ENCODE measurements at places on chromosomes 1 and 21.

DNA sequence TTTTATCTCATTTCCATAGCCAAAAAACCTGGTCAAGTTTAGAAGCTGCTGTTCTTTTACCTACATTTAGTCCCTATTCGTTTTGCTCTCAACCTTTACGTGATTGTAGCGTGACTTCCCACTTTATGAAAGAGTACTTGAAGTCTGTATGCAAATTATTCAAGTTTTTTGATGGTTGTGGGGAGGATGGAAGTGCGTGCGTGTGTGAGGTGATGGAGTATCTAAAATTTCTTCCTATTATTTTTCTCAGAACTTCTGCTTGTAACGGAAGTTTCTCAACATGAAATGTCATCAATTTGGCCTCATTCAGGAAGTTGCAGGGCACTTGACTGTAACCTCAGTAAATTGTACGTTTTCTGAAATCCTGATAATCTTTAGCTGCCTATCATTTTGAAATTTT lies 64.0 kb downstream of the SAMSN1 start:
- DNase-seq, result peak; percentile 26

GRCh38 chr1:110087812-110088738 lies 17.6 kb upstream of the ALX3 start:
- peak; percentile 46 for DNase-seq

DNA sequence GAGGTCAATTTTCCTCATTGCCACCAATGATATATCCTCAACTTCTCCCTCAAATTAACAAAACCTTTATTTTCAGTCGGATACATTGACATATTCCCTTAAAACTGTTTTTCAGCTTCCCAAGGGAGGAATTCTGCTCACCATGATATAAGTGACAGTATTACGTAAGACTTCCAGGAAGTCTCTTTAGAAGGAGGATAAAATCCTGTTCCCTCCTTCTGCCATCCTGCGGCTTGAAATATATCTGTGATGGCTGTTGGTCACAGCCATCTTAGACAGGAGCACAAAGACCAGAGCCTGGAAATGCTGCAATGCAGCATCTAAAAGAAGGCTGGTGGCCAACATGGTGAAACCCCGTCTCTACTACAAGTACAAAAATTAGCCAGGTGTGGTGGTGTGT lies 270.4 kb downstream of the GPATCH2 start:
- DNase-seq, result no peak

GRCh38 chr1:62312698-62313097 lies 6.5 kb downstream of the KANK4 start:
- no peak for DNase-seq

- DNase-seq, result no peak
Observed at GRCh38 chr1:117682372-117682771, 76.5 kb downstream of the TENT5C start.

DNA sequence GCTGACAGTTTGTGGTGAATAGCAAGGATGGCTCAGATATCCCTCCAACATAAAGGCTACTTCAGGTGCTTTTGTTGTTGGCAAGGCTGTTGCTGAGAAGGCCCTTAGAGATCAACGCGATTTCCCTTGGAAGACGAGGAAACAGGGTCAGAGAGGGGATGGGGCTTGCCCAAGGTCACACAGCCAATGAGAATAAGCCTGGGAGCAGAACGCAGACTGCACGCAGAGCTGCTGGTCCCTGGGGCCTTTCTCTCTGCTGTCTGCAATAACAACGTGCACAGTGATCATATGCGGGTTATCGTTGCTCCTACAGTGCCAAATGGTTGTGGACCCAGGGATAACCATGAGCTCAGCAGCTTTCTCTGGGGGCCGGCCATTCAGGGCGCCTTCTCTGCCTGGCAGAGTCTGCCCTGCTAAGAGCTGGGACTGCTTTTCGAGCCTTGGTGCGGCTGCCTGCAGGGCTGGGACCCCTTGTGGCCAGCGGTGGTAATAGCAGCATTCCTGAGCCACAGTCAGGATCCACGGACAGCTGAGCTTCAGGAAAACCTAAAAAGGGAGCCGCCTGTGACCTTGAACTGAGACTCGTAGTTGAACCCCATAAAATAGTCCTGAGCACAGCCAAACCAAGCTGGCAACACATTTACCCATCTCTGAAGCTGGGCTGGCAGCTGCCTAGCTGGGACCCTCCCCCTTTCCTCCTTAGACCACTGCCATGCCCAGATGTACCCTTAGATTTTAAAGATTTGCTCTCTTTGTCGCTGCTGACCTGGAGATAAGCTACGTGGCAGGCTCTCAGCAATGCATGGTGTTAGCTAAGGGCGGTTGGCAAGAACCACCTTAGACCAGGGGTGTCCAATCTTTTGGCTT lies 39.8 kb downstream of the HTR6 start:
- peak; percentile 70 for DNase-seq

- no peak for DNase-seq
Observed at GRCh38 chr21:20882462-20883407, 115.5 kb upstream of the NCAM2 start.

DNA sequence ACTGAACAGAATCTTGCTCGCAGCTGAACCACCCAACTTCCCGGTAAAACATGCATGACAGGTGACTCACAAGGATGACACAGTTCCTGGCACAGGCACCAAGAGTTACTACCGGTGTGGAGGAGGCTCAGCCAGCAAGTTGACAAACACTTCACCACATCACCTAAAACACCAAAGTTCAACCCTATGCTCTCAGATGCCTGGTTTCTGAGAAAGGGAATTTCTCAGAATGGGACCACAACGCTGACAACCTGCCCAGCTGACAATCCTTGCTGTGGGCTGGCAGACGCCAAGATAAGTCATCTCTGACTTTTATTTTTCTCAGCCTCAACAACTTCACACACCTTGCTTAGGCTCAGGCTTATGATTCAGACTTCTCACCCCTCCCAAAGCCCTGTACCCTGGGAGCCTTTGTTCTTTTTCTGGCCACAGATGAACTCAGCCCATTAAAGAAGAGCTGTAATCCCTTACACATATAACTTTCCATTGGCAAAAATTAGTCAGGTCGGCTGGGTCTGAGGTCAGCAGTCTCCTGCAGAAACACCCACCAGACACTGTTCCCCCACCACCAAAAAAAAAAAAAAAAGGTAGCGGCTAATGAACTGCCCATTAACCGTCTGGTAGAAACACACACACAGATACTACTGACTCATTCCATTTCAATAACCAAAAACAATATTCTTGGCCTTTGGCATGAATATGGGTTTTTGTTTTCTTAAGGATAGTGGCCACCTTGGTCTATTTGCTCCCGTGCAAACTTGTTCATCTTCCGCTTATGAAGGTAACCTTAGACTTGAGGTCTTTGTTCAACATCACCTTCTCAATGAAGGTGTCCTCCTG lies 10.8 kb upstream of the TIAM1 start:
- DNase-seq, result peak; percentile 79

GRCh38 chr1:30852026-30852425 lies 56.5 kb downstream of the SDC3 start:
- DNase-seq, result no peak

- DNase-seq, result no peak
Observed at GRCh38 chr1:115908565-115909274, 67.6 kb upstream of the SLC22A15 start.

DNA sequence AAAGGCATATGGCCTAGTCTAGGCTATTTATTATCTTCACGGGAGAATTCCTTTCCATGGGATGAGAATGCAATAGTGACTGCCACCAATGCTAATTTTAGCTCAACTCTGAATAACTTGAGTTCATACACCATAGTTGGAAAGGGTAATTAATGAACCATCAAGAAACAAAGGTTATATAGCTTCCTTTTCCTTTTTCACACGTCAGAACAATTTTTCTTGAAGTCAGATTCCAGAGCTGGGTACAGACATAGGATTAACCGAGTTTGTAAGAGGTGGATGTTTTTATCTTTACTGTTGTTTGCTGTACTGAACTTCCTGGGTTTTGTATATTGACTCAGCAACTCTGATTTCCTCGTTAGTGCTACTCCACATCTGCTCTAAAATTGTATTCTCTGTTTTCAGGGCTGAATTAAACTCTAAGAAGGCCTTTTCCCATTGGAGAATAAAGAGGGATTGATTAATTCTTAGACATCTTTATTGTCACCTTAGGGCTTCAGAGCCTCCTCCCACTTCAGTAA lies 262.0 kb downstream of the NUF2 start:
- DNase-seq, result no peak

- no peak for DNase-seq
Observed at GRCh38 chr1:29633771-29634170, 397.4 kb downstream of the PTPRU start.

DNA sequence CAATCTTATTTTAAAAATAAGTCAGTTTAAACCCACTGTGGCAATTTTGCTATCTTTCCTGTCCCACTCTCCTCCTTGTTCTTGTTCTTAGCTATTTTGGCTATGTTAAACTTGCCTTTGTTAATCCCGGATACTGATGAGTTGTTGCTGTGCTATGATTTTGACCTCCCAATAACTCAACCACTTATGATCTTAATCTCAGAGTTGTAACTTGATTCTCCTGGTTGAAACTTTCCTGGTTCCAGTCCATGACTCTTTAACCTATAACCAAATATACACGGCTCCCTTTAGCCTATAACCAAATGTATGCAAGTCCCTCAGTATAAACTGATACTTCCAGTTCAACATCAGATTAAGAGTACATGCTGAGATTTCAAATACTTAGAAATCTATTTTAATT lies 15.6 kb upstream of the ACADM start:
- DNase-seq, result no peak

GRCh38 chr21:14382486-14382834 lies 486 bp downstream of the HSPA13 start:
- DNase-seq, result peak; percentile 52

GRCh38 chr1:202684716-202685115 lies 25.5 kb downstream of the SYT2 start:
- no peak for DNase-seq

DNA sequence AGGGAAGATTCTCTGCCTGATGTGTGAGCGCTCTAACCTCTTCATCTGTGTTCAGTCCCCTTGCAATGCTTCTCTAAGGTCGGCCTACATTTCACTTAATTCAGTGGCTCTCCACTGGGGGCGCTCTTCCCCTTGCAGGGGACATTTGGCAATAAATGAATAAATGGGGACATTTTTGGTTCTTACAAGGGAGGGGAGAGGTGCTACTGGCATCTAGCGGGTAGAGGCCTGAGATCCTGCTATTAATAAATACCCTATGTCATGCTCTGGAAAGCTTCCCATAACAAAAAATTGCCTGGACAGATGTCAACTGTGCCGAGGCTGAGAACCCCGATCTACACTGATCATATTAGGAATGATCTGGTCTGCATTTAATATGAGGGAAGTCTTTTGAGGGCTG lies 25.9 kb upstream of the DNAJC11 start:
- peak; percentile 68 for DNase-seq

DNA sequence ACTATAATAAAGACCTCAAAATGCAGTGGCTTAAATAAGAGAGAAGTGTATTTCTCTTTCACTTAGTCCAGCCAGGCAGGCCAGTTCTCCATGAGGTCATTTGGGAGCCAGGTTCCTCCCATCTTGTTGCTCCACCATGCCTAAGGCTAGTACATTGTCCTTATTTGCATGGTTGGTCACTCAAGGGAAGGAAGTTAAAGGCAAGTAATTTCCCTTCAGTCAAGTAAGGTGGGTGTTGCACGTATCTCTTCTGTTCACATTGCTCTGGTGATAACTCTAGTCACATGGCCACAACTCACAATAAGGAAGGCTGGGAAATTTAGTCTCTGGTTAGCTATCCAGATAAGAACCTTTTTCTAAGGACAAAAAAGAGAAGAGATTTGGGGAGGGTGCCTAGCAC lies 27.2 kb upstream of the TADA1 start:
- DNase-seq, result no peak

DNA sequence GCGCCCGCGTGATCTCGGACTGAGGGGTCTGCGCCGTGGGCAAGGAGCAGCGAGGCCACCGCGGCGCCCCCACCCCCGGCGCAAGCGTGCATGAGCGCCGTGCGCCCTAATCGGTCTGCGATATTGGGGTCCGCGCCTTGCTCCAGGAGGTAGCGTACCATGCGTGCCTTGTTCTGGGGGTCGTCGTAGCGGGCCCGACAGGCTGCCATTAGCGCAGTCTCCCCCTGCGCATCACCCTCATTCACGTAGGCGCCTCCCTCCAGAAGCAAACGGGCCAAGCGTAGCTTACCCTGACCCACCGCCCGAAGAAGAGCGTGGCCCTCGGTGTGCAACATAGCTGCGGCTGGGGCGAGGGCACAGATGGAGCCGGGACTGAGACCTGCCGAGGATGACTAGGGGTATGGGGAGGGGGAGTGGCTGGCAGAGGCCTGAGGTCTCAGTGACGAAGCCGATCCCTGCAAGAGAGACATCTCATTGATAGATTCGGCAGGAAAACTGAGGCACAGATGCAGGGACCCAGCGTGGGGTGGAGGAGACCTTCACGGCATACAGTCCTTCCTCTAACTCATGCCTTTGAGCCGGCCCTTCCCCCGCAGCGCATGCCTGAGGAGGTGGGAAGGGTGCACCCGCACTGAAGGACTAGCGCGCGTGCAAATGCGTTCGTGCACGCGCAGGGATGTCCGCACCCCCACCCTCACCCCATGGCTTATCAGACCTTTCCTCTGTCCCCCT lies 2.8 kb downstream of the ANKRD34A start:
- DNase-seq, result peak; percentile 68

- DNase-seq, result no peak
Observed at GRCh38 chr1:228747301-228747935, 12.1 kb downstream of the RHOU start.

- no peak for DNase-seq
Observed at GRCh38 chr1:8754993-8755392, 62.4 kb downstream of the RERE start.

- DNase-seq, result no peak
Observed at GRCh38 chr1:154440036-154440804, 35.1 kb downstream of the IL6R start.

DNA sequence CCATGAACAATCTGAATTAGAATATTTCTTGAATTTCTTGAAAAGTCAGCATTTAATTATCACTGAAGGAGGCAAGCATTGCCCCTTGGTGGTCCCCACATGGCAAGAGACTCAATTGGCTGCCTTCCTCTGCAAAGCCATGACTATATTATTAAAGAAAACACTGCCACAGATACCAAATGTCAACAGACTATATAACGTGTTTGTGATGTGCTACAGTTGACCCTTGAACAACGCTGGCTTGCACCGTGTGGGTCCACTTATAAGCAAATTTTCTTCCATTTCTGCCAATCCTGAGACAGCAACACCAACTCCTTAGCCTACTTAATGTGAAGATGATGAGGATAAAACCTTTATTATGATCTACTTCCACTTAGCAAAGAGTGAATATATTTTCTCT lies 66.5 kb downstream of the NRIP1 start:
- DNase-seq, result no peak

- no peak for DNase-seq
Observed at GRCh38 chr1:86504895-86505563, 36.3 kb downstream of the CLCA1 start.

GRCh38 chr1:17370618-17371017 lies 1.4 kb upstream of the PADI6 start:
- DNase-seq, result no peak
